ENCODE measurements at places on chromosomes 2 and 18. TPM values are rescaled to one million over a fixed set of nuclear protein-coding genes. Genes with fewer than 3 reads are reported as not detected.

CIDEA gene
- polyA plus RNA-seq = 2.0 TPM

HJURP gene
- 0.28 TPM for polyA plus RNA-seq

ERFE gene
- 0.68 TPM for polyA plus RNA-seq

ITPRIPL1 gene
- 0.68 TPM for polyA plus RNA-seq

KIF3C gene
- 1.2 TPM for polyA plus RNA-seq

SERPINB11 gene
- polyA plus RNA-seq = not detected

GKN2 gene
- polyA plus RNA-seq = not detected

PID1 gene
- polyA plus RNA-seq = 4.6 TPM

BMP10 gene
- polyA plus RNA-seq = not detected

C1QL2 gene
- polyA plus RNA-seq = not detected

RNU2-63P gene
- not detected for polyA plus RNA-seq

RPRM gene
- polyA plus RNA-seq = 0.03 TPM

STON1 gene
- 4.5 TPM for polyA plus RNA-seq

SPHKAP gene
- 14.6 TPM for polyA plus RNA-seq

AMER3 gene
- polyA plus RNA-seq = not detected

ANKRD62 gene
- polyA plus RNA-seq = not detected

LANCL1 gene
- 13.1 TPM for polyA plus RNA-seq

CD302 gene
- 14.0 TPM for polyA plus RNA-seq

METAP1D gene
- polyA plus RNA-seq = 3.4 TPM
